ENCODE measurements at places on chromosomes 1 and 21.

DNA sequence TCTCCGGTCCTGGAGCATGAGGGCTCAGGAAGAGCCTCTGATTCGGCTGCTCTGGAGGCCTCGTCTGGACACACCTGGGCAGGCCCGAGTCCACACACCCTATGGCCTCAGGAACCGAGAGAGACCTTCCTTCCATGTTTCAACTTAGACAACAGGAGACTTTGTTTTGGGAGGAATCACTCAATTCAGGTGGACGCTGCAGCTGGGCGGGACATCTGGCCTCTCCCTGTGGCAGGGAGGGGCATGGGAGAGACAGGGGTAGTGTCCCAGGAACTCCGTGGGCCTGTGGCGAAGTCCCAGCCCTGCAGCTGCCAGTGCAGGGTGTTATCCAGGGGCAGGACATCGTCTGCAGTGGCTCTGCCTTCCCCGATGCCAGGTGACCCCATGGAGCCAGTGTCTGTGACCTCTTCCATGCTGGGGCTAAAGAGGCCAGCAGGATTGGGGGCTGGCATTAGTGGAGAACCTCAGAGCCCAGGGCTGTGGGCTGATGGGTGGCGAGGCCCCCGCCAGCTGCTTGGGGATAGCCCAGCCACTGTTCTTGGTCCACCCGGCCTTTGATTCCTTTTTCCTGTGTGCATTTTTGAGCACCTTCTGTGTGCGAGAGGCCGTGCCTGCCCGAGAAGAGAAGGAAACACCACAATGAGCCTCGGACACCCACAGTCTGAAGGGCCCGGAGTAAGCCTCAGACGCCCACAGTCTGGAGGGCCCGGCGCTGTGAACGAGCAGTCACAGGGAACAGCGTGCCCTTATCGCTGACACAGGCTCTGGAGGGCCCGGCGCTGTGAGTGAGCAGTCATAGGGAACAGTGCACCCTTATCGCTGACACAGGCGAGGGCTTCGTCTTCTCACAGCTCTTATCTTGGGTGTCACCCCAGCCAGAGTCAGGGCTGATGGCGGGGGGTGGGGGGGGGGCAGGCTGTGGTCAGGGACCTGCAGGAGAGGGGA is 6.2 kb downstream of the COL18A1 start:
- no peak for DNase-seq

DNA sequence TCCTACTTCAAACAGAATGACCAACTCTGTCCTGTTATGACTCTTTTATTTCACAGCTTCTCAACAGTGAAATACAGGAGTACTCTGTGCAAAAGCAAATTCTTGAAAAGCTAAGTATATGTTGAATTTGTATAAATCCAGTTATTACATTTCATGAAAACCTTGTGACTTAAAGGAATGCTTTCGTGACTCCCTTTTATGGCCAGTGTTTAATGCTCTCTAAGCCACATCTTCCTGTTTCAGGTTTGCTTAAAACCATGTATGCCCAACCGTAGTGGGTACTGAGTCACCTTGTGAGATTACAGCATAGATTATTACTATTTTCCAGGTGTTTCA is 40.2 kb upstream of the KIF1B start:
- DNase-seq: no peak

DNA sequence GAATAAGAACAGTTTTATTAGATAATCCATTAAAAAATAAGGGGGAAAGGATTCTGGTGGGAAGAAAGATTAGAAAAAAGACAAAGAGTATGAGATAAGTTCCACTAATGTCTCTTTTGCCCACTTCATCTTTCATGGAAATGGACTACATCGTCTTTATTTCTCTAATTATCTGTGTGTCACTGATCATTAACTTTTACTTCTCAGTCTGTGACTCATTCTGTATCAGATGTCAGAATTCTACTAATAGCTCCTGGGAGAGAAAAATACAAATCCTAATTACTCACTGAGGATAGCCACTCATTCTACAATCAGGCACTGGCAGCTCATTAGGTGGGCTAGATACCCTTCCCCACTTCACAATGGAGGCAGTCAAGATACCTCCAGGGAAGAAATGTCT is 41.7 kb downstream of the ILDR2 start:
- DNase-seq: no peak

GRCh38 chr1:197771386-197771785 is 3.9 kb downstream of the DENND1B start:
- no peak for DNase-seq

- peak; percentile 66 for DNase-seq
Observed at GRCh38 chr21:38323721-38324531, 67.1 kb downstream of the KCNJ15 start.

DNA sequence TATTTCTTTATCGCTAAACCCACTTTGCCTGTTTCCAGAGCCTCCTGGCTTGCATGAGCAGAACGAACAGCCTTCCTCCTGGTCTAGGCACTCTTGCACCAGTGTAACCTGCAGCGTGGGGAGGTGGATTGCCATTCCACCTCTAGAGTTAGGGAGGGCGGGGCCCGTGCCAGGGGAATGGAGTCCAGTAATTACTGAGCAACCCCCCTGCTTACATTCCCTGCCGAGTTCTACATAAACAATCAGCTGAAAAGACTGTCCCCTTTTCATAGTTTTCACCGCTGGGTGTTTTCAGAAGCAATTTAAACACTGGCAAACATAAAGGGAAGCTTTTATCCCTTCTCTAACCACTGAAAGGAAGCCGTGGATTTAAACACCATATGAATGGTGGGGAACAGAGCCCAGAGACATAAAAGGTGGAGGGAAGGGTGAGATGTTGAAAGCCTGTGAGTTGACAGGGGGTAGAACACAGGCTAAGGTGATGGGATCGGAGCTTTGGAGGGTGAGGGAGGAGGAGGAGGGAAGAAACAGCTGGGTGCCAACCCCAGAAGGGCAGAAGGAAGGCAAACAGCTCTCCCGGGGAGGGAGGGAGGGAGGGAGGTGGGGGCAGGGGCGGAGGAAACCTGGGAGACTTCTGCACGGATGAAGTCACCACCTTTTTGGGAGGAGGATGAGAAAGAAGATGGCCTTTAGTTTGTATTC is 68.0 kb upstream of the WDR26 start:
- no peak for DNase-seq

- DNase-seq: no peak
Observed at GRCh38 chr1:78385744-78386462, 104.9 kb upstream of the PTGFR start.

- DNase-seq: peak; percentile 42
Observed at GRCh38 chr1:67970088-67970487, 80.3 kb downstream of the DIRAS3 start.

DNA sequence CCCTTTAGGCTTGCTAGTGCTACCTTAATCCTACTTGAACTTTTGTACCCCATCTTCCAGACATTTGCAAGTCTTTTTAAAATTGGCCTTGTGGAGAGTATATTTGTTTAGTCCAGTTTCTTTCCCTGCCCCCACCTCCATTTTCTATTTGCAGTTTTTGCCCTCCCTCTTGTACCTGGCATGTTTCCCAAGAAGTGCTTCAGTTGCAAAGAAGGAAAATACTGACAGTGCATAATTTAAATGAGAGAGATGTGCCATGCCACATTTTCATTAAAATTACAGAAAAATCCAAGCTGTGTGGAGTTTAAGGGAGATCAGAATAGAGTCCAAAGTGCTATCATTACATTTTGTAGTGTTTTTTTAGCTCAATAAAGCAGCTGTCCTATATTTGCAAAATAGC is 150.0 kb upstream of the ADGRL2 start:
- DNase-seq: no peak

DNA sequence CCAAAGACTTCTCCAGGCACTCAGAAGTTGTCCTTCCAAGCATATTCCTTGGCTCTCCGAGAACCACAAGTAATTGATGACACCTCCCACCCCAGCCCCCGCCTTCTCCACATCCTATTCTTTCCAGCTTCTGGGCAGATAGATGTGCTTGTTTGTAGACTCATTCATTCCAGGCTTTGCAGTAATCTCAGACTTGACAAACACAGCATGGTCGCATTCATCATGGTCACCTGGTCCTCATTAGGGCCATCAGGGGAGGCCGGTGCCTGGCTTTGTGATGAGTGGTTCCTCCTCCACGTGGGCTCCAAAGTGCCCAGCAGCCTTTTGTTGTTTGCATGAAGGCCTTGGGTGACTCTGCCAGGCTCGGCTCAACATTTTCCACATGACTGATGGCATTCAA is 28.5 kb upstream of the KCNE2 start:
- DNase-seq: peak; percentile 65

DNA sequence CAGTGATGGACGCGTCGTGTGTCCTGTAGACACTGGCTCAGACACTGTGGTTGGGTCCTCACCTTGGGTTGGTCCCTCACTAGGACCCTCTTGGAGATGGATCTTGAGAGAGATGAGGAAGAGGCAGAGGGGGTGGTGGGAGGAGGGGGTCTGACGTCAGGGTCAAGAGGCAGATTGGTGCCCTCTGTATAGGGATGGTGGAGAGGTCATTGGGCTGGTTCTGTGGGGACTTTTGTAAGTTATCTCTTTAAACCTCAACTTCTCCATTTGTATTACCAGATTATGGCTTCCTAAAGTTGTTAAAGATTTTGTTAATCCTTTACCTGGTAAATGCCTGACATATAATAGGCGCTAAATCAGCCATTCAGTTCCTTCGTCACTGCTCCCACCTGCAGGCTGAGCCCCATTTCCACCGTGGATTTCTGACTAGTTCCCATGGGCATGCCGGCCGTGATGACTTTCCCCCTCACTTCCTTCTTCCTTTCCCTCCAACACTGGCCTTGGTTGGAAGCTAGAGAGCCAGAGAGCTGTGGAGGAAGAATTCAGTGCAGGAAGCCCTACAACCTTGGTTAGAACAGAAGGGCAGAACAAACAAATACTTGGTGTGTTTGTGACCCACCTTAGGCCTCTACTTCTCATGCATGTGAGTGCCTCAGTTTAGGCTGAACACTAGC is 8.6 kb downstream of the H6PD start:
- no peak for DNase-seq

- no peak for DNase-seq
Observed at GRCh38 chr1:18932879-18933278, 23.6 kb downstream of the IFFO2 start.

- DNase-seq: no peak
Observed at GRCh38 chr1:33275706-33276572, 19.6 kb downstream of the ZNF362 start.

DNA sequence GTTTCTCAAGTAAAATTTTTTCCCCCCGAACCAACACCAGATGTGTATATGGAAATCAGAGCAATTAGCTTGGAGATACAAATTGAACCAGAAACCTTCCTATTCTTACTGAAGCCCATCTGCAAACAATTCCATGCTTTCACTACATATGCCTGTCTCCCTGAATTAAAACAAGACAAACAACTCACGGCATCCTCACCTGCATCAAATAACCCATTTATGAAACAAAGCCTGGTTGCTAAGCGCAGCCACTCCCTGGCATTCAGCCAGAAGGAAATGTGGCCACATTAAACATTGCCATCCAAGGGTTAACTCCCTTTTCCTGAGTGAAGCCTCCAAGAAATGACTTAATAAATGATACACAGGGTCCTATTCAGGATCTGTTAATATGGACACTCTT is 55.3 kb downstream of the APP start:
- no peak for DNase-seq

DNA sequence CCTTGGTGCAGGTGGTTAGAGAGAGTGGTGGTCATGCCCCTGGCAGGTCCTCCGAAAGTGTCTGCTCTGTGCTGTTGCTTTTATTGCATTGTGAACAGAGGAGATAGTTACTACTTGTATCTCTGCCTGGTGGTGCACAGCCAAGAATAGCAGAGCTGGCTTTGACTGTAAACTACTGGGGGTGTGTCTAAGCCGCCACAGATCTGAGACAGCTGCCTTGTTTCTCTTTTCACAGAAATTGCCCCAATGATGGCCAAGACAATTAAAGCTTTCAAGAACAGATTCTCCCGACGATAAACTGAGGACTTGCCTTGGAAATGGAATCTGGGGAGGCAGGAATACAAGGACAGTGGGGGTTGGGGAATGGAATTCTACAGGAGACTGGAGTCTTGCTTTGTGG is 16.0 kb downstream of the ELOA start:
- no peak for DNase-seq

DNA sequence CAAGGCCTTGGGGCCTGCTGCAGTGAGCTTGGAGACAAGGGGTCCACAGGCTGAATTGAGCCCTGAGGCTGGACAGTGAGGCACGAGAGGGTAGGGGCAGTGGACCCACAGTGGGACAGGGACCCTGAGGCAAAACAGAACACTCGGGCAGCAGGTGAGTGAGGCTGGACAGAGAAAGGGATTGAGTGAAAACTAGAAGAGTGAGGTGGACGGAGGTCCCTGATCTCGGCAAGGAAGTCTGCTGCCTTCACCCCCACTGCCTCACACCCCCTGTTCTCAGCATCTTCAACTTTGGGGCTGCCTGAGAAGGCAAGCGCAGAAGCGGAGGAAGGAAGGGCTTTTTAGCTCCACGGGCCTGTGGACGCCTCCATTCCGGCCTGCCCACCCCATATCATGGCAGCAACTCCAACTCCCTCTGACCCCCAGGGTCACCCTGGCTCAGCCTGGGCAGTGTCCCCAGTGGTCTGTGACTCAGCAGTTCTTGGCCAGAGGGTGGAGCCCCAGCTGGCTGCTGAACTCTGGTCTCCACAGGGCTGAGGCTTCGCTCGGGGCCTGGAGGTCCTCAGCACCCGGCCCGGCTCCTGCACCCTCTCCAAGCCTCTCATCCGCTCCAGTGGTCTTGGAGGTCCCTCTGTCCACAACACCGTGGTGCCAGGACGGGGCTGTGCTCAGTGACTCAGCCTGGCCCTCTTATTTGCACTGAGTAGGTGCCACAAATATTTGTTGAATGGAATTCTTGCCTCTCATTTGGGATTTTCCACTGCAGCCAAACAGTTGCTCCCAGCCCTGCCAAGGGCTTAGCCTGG is 60.0 kb upstream of the EPS8L3 start:
- peak; percentile 72 for DNase-seq

- DNase-seq: no peak
Observed at GRCh38 chr1:94314222-94314858, 77.0 kb upstream of the ARHGAP29 start.
